ENCODE measurements at places on chromosomes 12 and 14.

DNA sequence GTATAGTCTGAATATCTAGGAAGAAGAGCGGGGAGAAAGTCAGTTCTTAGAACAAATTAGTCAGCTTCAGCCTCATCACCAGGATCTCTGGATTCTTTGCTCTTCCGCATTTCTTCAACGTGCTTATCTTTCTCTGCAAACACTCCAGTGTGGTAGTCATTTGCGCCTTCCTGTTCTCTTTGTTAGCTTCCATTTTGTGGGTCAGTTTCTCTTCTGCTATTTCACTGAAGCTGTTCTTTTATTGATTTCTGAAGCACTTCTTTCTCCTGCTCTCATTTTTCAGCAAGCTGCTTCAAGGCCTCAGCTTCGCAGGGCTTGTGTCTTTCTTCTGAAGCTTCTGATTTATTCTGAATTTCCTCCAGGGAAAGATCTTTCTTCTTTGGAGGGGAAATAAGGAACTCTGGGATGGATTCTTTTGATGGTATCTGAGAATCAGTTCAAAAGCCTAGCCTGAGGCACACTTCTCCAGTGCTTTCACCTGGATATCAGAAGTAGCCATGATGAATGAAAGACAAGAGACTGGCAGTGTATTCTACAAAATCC, 13.5 kb downstream of the AMN1 start:
- DNase-seq = no peak

DNA sequence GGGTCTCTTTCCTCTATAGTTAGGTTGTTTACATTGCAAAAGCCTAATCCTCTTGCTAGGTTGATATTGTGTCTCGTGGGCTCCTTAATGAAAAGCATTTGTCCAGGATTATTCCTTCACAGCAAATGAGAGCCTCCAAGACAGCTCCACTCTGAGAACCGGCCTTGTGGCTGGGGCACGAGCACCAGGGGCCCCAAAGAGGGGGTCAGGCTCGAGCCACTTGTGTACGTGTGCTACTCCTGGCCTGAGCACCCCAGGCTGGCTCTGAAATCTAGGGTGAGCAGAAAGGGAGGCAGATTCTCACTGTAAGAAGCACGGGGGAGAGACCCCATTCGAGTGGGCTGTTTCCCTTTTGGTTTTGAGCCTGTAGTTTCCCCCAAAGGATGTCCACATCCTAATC, 45.0 kb upstream of the FZD10 start:
- DNase-seq = no peak

- no peak for DNase-seq
Observed at GRCh38 chr12:24012528-24012927, 63.1 kb upstream of the SOX5 start.

DNA sequence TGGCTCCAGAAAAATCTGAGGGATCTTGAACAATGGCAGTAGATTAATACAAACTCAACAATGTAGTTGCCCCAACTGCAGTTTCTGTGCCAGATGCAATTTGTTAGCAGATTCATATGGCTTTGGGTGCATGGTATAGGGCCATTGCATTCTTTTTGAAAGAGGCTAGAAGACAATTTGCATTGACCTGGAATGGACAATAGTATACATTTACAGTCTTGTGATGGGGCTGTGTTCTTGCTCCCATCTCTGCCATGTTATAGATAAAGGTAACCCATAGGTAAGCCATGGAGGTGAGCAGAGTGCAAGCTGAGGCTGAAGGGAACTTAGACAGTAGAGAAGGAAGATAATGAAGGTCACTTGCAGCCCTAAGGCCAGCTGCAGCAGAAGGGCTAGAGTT, 50.1 kb upstream of the DIO3 start:
- no peak for DNase-seq

Data from kidney epithelial cell (primary cell).